ENCODE measurements at places on chromosomes 1 and 21.

DNA sequence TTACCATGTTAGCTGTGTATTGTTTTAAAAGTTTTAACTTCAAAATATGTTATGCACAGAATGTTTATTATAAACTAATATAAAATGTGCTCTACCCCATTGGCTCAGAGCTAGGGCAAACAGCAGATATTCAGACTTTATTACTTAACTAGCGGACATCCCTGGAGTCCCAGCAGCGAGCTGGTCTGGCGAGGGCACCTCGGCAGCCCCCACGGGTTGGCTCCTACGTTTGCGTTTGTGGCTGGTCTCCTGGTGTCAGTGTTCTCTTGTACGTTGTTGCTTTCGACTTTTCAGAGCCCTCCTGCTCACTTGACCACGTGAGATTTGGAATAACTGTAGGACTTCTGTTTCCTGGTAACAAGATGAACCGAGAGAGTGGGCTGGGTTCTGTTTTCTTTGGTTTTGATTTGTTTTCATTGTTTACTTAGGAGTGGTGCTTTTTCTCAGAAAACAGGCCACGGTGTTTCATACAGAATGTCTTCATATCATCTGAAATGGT lies 44.5 kb downstream of the CBS start:
- DNase-seq = no peak

DNA sequence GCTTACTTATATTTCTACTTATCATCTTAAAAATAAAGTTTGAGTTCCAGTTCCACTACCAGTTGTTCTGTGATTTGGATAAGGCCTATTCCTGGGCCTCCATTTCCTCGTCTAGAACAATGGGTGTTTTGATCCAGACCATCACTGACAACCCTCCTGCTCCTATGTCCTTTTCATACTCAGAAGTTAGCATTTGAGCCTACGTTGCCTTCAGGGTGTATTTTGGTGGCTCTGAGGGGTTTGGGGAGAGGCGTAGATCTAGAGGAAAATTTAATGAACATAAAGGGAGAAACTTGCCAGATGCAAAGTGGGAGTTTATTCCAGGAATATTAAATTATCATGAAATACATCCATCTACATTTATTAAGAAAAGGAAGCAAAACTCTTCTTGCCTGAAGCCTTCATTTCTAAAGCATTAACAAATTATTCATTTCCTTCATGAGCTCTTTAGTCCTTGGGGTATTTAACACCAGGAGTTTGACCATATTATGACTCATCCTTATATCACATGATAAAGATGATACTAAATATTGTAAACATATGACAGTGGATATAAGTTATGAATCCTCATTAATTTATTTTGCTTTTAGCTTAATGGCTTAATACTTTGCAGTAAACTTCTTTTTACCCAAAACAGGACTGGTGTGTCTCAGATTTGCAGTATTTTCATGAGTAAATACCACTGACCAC lies 47.2 kb upstream of the SYT14 start:
- DNase-seq = no peak

DNA sequence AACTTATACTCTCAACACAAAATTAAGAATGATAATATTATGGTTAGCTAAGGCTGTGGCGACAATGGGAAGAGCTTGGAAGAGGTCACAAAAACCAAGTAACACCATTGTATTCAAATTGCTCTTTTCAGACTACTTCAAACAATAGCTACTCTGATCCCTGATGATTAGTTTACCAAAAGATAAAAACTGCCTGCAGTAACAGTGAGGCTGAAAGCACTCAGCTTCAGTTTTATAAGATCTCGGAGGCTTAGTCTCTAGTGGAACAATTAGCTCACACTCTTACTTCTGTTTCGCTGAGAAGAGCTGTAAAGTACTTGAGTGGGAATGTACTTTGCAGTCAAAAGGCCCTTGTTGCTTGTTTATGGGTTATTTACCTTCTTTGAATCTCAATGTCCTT lies 278.5 kb downstream of the LRRC7 start:
- DNase-seq = no peak

- no peak for DNase-seq
Observed at GRCh38 chr1:162676750-162677149, 44.5 kb downstream of the DDR2 start.

GRCh38 chr1:91557039-91557690 lies 56.5 kb downstream of the CDC7 start:
- DNase-seq = no peak

DNA sequence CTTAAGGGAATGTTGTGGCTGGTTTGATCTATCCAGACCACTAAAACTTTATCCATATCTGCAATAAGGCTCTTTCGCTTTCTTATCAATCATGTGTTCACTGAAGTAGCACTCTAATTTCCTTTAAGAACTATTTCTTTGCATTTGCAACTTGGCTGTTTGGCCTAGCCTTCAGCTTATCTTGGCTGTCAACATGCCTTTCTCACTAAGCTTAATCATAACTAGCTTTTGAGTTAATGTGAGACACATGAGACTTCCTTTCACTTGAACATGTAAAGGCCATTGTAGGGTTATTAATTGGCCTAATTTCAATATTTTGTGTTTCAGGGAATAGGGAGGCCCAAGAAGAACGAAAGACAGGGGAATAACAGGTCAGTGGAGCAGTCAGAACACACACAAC lies 124.7 kb downstream of the TNFSF18 start:
- DNase-seq = no peak
